Stimulated activated CD4-positive, alpha-beta T cell treated with anti-CD3 and anti-CD28 coated beads, Interleukin-2, amount 100 ng/mL, for 48 hours (primary cell): ENCODE measurements at places on chromosomes 2 and 18.

DNA sequence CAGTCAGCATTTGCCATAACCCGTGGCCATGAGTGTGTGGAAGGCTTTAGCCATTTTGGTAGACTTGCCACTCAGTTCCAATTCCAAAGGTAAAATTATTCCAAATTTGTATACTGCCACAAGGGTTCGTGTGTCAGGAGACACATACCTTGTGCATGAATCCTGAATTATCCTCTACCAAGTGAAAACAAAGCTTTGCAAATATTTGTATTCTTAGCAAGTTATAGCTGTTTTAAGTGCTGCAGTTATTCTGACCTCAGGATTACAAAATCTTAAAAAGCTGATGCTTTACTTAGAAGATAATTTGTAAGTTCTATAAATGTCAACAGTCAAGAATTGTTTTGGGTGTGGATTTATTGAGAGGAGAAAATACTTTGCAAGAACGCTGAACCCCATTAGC is 100.6 kb downstream of the ANTXR1 start:
- DNase-seq: no peak

- DNase-seq: no peak
These were observed 354.1 kb downstream of the DLGAP1 start for GRCh38 chr18:4101009-4101408.

DNA sequence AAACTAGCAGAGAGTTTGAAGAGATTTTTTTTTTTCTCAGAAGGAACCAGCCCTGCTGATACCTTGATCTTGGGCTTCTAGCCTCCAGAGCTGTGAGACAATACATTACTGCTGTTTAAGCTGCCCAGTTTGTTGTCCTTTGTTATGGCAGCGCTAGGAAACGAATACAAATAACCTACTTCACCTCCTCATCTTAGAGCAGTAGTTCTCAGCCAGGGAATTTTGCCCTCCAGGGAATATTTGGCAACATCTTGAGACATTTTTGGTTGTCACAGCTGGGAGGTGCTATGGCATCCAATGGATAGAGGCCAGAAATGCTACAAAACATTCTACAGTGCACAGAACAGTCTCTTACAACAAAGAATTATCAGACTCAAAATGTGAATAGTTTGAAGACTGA is 43.9 kb upstream of the BCL11A start:
- no peak for DNase-seq

DNA sequence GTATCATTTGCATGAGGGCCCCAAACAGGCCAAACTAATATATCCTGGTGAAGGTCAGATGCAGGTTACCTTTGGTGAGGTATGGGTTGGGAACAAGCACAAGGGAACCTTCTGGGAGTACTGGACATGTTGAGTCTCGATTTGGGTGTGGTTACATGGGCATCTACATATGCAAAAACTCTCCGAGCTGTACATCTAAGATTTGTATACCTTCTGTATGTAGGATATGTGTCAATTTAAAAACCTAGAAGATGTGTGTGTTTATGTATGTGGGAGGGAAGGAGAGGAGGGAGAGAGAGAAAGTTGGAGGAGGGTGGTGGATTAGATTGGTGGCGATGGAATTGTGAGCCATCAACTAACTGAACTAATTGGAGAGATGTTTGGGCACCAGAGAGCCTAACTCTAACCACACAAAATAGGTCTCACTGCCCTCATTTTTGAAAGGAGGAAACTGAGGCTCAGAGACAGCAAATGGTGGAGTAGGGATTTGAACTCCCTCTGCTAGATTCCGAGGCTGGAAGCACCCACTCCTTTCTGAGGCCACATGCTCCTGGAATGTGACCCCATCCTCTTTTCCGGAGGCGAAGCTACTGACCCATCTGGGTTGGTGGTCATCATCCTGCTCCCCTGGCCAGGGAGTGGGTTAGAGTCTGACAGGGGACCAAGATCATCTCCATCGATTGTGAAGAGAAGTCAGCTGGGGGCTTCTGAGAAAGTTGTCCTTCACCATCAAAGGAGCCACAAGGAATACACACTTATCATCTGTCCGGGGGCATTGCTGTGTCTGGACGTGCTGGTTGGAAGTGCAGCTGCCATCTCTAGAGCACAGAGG is 107.3 kb upstream of the MYCN start:
- no peak for DNase-seq

- no peak for DNase-seq
These were observed 219.6 kb downstream of the PRKCE start for GRCh38 chr2:45871025-45871424.

DNA sequence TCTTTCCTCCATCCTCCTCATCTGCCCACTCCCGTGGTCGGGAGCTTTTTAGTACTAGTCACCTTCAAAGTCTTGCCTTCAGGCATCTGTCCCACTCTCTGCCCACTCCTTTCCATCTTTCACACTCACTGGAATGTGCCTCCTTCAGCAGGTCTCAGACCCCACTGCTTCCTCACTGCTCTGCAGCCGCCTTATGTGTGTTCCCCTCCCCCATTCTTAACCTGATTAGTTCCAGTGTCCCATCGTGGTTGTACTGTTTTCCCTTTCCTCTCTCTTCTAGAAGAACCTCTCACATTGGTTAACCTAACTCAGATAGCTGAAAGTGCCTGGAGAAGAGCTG is 3.0 kb downstream of the ARMC9 start:
- no peak for DNase-seq

DNA sequence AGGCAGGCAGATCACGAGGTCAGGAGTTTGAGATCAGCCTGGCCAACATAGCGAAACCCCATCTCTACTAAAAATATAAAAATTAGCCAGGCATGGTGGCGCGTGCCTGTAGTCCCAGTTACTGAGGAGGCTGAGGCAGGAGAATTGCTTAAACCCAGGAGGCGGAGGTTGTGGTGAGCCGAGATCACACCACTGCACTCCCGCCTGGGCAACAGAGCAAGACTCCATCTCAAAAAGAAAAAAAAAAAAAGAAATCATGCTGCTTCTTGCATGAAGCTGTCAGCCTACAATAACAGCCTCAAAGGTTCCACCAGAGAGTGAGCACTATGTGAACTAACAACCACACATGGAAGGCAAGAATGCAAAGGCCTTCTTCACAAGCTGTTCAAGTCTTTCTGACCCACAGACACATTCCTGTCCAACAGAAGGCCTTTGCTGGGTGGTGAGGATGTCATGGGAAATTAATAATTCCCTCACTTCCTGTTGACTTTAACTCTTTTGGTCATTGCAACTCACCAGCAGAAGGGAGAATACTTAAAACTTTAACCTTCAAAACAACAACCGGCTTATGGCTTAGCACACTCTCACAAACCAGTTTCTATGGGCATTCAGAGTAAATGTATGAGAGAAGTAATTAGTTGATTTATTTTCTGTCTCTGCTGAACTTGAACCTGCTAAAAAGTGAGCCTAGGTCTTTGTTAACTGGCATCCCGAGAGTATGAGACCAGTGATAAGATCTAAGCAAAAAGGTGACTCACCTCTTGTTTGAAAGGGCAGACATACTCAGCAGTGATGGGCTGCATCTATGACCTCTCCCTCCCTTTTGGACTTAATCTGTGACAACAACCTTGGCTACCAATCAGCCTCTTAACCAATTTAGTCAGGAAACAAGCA is 11.8 kb downstream of the PLEKHM3 start:
- DNase-seq: no peak

GRCh38 chr2:168635065-168635577 is 167.3 kb upstream of the NOSTRIN start:
- no peak for DNase-seq

GRCh38 chr18:68181956-68182355 is 533.0 kb downstream of the TMX3 start:
- DNase-seq: no peak

DNA sequence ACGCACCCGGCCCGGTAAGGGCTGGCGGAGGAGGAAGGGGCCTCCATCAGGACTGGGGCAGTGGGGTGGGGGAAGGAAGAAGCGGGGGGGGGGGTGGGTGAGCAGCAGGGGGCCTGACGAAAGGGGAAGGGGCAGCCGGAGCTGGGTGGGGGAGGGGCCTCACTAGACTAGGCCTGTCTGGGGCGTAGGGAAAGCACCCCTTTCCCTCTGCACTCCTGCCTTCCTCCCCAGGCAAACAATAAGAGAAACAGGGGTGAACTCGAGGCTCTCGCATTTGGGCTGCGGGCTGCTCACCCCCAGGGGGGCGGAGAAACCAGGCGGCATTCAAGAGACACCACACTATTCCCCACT is 82.7 kb upstream of the POMC start:
- DNase-seq: no peak

DNA sequence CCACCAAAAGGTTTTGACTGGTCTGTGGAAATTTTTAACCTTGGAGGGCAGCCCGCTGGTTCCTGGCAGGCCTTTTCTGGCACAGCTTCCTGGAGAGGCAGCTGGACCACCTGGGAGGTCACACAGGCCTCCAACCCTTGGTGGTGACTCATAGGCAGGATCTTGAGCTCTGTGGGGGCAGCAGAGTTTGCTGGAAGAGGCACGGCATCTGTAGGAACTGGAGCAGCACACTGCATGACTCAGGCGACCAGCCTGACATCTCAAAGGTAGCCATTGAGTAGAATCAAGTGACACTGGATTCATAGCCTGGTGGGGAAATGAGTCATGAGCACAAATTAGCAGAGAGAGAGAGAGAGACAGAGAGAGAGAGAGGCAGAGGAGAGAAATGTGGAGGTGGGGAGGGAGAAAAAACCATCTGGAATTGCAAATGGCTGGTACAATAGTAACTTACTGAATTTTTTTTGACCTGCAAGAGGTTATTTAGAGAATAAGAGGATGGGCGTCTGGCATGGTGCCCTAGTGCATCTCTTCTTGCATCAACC is 57.4 kb downstream of the TRPM8 start:
- no peak for DNase-seq

DNA sequence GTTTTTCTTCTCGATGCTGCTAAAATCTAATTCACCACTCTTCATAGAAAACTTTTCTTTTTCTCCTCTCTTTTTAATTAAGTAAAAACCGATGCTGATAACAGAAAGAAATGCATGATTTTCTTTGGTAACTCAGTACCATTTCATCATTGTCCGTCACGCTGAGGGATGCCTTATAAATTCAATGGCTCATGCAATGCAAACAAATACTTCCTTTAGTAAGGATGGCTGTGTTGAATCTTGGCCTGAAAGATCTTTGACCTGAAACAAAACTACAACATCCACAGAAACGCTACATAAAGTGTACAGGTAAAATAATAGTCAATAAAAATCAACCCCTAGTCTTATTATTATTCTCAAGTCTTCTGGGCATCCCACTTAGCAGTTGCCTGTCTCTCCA is 261.4 kb downstream of the SLC8A1 start:
- DNase-seq: no peak

- no peak for DNase-seq
These were observed 18.4 kb upstream of the RAMP1 start for GRCh38 chr2:237841051-237841450.

- no peak for DNase-seq
These were observed 126.6 kb upstream of the KCNH7 start for GRCh38 chr2:162965191-162965590.

DNA sequence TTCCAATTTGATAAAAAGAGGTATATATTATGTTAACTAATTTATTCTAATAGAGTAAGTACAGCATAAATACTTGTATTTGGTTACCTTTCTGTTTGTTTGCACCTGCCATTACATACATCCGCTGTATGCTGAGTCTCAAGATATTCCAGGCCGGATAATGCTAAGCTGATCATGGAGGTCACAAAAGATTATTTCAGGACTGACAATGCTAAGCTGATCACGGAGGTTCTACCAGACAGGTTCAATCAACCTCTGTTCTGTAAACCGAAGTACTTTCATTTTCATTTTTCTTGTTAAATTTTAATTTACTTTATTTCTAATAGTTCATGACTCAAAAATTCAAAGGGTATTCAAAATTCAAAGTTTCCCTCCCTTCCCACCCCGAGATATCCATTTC is 31.1 kb downstream of the PNO1 start:
- DNase-seq: no peak

DNA sequence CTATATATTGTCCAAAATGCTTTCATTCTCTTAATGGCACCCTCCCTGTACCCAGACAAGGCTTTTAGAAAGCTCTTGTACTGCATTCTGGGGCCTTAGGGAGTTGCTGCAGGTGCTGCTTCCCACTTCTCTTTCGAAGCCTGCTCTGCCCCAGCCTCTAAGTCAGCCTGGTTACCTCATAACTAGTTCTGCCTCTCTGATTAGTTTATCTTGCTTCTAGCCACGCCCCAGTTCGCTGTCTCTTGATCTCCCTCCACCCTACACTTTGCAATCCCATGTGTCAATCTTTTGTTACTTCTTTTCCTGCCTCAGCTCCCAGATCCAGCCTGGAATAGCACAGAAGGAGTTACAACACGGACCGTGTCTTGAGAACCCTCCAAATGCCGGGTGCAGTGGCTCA is 13.8 kb upstream of the NCOA1 start:
- no peak for DNase-seq

GRCh38 chr2:158963071-158963470 is 5.4 kb upstream of the TANC1 start:
- no peak for DNase-seq

DNA sequence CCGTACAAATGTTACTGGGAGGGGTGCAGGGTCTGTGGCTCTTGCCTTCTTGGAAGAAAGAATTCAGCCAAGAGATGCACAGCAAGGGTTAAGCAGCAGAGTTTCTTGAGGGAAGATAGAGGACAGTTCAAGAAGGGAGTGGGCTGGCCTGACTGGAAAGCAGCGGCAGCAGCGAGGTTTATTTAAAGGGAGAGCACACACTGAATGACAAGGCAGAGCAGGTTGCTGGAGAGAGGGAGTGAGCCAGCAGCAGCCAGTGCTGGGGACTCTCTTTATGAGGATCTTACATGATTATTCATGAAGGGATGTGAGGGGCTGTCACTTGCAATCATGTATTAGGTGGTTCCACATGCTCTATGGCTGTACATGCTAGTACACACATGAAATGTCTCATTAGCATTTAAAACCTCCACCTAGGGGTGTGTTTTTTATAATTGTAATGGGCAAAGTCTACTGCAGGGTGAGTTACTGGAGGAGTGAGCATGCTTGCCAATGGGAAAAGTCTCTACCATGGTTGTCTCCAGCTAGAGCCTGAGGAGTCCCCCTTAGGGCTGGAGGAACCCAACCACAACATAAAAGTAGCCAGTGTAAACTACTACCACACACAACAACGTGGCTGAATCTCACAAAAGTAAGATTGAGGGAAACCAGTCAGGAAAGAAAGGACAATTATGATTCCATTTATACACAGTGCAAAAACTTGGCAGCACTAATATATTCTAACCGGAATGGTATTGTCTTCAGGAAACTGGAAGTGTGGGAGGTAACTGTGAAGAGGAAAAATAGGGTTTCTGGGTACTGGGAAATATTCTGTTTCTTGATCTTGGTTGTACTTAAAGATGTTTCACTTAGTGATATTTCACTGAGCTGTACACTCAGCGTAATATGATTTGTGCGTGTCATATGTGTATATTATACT is 87.6 kb upstream of the FAM110C start:
- DNase-seq: no peak

GRCh38 chr2:162261032-162261945 is 18.0 kb upstream of the FAP start:
- DNase-seq: no peak

- DNase-seq: no peak
These were observed 438.6 kb upstream of the POU3F3 start for GRCh38 chr2:104415284-104415683.

- no peak for DNase-seq
These were observed 13.0 kb downstream of the AMER3 start for GRCh38 chr2:130768191-130768855.

GRCh38 chr18:4986066-4986465 is 211.0 kb downstream of the AKAIN1 start:
- no peak for DNase-seq
